Activated CD8-positive, alpha-beta memory T cell treated with anti-CD3 and anti-CD28 coated beads for 4 hours (primary cell): ENCODE measurements at places on chromosomes 1 and 21.
A peak's percentile ranks its signal among the peaks of the same experiment; 100 is the strongest.

DNA sequence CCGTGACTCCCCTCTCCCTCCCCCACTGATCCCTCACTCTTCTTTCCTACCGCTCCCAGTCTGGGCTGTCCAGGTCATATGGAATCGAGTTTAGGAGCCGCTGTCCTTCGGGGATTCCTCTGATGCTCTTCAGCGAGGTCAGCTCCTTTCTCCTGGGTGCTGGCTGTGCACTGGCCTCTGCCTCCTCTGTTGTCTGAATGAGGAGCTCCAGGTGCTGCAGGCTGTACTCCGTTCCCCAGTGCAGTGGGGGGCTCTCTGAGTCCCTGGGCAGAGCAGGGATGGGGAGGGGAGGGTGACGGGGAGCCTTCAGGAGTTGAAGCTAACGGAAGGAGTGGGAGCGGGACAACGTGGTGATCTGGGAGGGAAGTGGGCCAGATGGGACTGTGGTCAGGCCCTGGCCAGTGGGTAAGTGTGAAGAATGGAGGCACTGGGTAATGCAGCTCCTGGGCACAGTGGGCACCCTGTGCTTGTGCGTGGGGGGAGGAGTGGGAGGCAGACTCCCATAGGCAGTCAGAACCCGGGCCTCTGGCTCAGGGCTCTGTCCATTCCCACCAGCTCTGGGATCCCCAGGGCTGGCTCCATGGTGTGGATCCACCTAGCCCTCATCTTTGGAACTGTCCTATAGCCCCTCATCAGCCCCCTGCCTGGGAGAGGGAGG is 59.5 kb upstream of the TLR5 start:
- no peak for DNase-seq

- peak; percentile 11 for DNase-seq
These were observed 235.2 kb upstream of the IRF2BP2 start for GRCh38 chr1:234845097-234845660.

DNA sequence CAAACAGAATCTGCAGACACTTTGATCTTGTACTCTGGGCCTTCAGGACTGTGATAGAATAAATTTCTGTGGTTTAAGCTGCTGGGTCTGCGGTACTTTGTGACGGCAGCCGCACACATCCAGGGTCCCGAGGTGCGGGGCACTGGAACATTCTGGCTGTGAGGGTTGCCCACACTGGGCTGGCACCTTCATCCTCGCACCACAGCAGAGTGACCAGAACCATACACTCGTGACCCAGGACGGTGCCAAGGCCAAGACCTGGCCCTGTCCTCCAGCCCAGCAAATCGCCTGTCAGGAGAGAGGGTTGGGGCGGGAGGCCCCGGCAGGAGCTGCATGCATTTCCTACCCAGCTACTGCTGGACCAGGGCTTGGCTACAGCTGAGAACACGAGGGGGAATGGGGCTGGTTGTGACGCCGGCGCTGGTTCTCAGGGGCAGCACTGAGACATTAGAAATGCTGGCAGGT is 2.6 kb upstream of the FTCD start:
- no peak for DNase-seq

DNA sequence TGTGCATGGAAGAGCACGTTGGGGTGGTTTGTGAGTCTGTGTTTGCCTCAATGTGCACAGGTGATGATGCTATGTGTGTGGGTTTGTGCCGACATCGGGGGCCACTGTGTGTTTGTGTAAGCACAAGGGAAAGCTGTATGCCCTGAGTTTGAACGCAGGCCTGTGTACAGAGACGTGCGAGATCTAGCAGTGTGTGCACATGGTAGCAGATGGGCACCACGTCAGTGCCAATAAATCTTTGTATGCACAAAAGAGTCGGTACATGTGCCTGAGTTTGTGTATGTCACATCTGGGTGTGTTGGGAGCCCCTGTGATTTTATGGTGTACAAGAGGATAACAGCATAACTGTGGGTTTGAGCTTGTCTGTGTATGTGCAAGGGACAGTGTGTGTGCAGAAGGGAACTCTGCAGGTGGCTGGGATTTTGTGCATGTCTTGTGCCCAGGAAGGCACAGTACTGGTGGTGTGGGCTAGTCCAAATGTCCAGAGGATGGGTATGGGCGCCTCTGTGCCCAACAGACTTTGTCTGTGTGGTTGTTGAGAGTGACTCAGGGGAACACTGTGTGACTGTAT is 32.0 kb upstream of the WASF2 start:
- no peak for DNase-seq

DNA sequence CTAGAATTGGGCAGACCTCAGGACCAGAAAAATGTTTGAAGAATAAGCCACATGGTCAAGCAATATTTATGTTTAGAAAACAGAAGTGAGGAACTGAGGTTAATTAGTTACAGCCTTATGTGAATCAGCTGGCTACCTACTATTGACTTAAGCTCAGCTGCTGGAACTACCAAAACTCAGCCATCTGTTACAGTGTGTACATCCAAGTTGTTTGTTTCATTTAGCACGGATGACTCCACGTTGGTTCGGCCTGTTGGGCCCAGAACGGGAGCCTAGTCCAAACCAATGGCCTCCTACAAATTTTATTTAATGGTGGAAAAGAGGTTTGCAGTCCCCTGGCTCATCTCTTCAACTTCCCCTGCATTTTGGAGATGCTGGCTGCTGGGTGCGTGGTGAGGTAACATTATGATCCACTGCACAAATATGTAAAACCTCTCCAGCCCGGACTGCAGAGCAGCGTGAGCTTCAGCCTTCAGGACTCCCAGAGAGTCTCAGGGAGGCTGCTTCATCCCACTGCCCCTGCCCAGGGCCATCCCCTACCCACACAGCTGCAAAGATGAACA is 143.4 kb downstream of the ZZZ3 start:
- no peak for DNase-seq

DNA sequence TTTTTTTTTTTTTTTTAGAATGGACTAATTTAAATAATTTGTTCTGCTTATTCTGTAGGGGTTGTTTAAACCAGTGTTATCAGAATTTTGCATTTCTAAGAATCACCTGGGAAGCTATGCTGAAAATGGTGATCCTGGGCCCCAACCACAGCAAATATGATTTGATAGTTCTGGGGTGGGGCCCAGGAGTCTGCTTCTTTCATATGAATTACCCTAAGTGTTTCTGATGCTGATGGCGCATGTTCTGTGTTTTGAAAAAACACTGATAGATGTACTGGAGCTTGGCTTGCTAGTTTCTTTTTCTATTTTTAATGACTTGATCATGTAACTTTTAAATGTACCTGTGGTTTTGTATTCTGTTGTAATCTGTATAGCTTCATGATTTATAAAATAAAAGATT is 89.3 kb downstream of the CDC14A start:
- DNase-seq, result no peak

DNA sequence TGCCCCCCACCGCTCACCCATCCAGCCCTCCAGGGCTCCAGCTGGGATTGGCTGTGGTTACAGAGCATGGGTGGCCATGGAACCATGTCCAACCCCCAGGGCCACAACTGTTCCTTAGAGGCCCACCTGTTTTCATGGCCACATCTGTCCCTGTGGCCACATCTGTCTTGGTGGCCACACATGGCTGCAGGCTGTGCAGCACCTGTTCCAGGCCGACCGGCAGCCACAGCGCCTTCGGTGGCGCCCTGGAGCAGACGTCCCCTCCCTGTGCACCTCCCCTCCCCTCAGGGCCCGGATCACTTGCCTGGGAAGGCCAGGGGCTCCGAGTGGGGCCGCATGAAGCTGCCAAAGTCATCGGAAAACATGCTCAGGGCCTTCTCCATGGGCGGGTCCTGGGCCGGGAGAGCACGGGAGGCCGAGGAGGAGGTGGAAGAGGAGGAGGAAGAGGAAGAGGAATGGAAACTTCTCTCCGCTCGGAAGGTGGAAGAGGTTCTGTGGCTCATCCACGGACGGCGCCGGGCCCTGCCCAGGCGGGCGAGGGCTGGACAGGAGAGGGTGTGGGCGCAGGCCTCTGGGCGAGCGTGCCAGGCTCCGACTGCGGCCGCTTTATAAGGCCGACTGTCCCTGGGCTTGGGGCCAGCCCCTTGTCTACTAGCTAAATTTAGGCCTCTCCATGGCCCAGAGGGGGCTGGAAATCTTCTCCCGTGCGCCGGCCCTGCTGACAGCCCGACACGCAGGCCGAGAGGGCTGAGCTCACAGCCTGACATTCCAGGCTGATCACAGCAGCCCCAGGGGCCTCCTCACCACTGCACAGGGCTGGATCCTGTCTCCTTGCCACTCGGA is at the start of gene HSPB7:
TSS of gene HSPB7 (minus strand) at position 583 of the 843 bp plus-strand sequence. CDS start at position 503, 80 bp downstream.
- no peak for DNase-seq

GRCh38 chr1:31562707-31563360 is 13.5 kb upstream of the TINAGL1 start:
- DNase-seq, result no peak

DNA sequence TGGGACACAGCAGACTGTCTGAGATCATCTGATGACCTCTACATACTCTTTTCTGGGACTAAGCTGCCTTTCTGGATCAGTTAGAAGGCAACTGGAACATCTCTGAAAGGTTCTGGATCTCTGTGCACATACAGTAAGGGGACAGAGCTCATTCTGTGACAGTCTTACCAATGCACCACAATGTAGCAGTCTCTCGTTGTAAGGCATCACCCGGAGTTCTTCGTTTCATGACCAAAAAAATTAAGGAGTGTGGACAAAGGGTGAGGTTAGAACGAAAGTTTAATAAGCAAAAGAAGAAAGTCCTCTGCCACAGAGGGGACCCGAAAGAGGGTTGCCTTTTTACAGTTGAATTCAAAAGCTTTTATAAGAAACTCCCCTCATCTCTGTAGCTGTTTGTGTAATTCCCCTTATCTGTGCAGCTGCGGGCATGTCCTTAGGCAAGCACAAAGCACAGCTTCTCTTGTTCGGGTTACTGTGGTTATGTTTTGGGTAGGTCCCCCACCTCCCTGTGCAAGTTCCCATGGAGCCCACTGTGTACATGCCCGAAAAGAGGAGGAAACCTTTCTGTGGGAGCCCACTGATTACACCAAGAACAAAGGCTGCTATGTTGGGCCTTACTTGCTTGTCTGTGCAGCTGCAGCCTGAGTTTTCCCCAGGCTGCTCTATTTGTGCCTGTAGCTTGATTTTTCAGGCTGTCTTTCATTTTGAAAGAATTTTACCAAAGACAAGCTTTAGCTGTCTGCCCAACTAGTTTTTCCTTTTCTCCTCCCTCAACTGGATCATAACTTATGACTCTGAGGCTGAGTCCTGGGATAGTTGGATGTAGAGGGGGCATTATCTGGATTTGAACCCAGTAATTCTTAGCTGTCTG is 53.1 kb upstream of the CACNA1E start:
- DNase-seq, result no peak

GRCh38 chr1:96306809-96307560 is 414.6 kb upstream of the PTBP2 start:
- DNase-seq, result no peak

- no peak for DNase-seq
These were observed 203.5 kb upstream of the NEGR1 start for GRCh38 chr1:72485801-72486200.

- no peak for DNase-seq
These were observed 8.2 kb upstream of the NEK2 start for GRCh38 chr1:211683396-211684297.

DNA sequence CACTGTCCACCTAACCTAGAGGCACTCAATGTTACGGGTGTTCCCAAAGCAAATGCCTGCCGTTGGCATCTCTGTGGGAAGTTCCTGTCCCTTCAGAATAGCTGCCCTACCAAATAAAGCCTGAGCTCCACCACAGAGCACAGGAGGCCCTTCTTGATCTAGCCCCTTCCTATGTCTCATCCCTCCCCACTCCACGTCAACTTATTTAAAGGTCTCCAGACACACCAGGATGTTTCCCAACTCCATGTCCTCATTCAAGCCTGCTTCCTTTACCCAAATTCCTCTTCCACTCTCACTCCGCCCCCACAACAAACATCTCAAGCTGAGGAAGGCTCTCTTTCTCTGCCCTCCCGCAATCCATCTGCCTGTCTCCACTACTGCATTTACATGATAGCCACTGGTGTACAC is 87.7 kb downstream of the TGFBR3 start:
- no peak for DNase-seq

DNA sequence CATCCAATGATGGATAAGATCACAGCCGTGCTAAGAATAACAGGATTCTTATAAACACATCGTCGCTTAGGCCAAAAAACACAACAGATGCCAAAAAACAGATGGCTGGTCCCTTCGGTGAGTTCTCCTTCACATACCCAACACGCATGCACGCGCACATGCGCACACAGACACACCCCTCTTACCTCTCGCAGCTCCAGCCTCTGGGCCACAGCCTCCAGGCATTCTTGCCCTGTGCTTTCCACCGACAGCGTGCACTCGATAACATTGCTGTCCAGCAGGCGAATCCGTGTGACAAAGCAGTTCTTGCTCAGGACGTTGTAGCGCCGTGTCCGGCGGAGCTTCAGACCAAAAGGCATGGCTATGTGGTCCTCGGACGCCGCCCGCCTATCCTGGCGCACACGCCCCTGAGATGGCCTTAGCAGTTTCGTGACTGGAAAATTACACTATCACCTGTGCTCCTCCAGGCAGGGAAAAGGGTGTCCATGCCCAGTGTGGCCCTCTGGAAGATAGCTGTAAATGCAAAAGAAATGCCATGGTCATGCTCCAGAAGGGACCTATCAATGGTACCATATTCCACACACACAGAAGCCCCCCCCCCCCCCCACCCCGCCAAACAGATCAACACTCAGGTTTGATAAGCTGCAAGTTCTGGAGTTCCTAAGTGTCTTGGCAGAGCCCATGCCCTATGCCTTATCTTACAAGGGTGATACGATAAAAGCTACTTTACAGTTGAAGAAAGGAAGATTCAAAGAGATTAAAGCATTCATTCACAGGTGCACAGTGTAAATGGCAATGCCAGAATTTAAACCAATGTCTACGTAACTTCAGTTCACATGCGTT is 86.7 kb downstream of the PTPN14 start:
- no peak for DNase-seq

DNA sequence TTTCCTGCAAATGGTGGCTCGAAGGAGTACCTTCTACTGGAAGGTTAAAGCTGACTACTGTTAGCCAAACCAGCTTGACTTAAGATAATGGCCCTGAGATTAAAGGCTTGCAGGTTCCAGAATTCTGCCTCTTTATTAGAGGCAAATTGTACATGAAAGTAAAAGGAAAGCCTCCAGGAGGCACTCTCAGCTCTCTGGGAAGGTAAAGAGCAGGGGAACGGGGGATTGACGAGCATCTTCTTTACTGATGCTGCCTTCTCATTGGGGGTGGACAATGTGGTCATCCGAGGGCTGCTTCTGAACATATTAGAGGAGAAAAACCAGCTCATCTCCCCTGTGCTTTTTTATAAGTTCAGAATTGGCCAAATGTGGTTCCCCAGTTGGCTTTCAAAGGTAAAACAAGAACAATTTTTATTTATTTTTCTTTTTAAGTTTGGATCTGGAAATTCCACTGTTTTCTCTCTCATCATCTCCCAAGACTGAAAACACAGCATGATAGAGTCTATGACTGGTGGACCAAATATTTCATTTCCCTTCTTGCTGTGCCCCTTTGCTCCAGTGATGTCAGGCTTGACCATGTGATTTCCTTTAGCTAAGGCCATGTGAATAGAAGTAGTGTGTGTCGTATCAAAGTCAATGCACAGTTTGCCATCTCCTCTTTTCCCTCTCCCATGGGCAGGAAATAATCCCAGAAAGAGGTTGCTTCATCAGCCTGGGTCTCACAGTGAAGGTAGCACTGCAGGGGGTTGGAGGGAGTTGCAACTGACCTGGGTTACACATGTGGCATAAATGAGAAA is 292.7 kb downstream of the PRDM2 start:
- DNase-seq, result no peak

GRCh38 chr1:188056011-188056410 is 1227.3 kb downstream of the PLA2G4A start:
- DNase-seq, result no peak
